ENCODE measurements at places on chromosomes 2 and 18.
A peak's percentile ranks its signal among the peaks of the same experiment; 100 is the strongest.

DNA sequence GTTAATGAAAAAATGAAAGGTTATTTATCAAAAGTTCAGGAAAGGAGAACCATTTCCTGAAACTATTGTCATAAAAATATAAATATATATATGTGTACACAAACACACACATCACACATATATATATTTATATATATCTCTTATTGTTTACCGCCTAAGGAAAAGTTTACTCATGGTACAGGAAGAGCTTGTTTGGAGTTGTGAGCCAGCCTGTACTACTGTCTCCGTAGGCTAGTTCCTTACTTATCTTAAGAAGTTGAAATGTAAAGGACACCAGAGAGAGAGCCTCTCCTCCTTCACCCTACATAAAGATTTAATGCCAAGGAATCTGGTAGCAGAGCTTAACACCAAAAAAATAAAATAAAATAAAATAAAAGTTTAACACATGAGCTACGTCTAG is 19.6 kb downstream of the DSC1 start:
- DNase-seq, result no peak

DNA sequence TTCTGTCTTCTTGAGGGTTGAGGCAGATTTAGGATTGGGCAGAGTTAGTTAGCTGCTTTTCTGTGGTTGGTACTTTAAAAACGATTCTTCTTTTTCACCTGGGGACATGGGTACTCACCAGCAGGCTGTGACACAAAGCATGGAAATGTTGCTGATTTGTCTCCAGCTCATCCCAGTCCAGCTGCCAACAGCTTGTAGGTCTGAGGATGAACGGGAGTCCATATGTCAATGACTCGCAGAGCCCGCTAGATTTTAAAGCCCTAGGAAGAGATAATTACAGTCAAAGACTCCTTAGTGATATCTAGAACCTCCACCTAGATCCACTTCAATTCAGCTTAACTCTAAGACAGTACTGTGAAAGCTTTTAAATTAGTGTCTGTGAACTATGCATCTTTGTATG is 20.8 kb downstream of the DOK1 start:
- peak; percentile 80 for DNase-seq

DNA sequence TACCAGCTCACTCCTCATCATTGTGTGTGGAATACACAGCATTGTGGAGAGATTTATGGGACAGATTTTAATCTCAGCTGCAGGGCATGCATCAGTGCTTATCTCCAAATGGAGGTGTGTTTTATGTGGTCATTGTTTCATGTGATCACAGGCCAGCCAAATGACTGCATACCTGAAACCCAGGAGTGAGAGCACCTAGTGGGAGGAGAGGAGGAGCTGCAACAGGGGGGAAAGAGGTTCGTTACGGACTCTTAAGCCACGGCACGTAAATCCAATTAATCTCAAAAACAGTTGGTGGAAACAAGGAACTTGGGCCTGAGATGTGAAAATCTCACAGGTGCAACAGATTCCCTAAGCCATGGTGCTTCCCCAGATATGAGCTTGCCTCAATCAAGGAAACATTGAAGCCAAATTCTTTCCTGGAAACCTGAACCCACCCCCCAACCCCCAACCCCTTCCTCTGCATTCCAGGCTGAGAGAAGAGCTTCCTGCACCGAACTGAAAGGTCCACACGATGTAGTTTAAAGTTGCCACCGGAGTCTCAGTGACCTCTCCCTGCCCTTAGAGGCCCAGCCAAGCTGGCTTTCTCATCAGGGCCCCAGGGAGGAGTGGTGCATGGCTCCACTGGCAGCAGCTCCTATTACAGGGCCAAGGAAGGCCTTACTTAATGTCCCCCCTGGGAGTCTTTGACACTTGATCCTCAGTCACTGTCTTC is 167.4 kb downstream of the C1D start:
- peak; percentile 30 for DNase-seq

GRCh38 chr18:55781481-55781957 is 193.5 kb upstream of the TCF4 start:
- peak; percentile 60 for DNase-seq

- no peak for DNase-seq
Observed at GRCh38 chr2:38158378-38159118, 82.6 kb upstream of the CYP1B1 start.

DNA sequence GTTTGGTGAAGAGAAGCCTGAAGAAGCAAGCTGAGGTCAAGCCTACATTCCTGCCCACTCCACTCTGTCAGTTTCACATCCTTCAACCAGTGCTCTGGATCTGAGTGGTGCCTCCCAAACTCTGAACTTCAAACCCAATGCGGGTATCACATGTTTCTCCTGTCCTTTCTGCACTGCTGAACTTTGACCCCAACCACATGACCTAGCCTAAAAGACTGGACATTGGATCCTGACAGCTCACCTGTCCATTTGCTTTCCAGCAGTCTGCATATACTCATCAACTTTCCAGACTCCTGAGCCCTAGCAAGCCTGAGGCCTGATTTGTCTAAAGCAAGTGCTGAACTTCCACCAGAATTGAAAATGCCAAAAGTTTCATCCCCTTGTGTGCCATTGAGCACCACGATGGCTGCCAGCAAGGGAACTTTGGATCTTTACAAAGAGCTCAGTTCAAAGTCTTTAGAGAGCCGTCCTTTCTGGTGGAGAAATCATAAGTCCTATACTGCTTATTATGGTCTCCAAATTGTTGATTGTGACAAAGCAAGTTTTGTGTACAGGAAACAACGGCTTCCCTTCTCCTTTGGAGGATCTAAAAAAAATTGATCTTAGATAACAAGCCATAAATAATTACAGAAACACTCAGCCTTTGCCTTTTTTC is 37.6 kb upstream of the ITGA6 start:
- DNase-seq, result no peak

- no peak for DNase-seq
Observed at GRCh38 chr2:74499267-74499939, at the start of gene LBX2. TSS of gene LBX2 (minus strand) at chr2:74499603. CDS start at chr2:74499537, 66 bp downstream.

- DNase-seq, result no peak
Observed at GRCh38 chr2:208819190-208819589, 412.6 kb downstream of the PTH2R start.

DNA sequence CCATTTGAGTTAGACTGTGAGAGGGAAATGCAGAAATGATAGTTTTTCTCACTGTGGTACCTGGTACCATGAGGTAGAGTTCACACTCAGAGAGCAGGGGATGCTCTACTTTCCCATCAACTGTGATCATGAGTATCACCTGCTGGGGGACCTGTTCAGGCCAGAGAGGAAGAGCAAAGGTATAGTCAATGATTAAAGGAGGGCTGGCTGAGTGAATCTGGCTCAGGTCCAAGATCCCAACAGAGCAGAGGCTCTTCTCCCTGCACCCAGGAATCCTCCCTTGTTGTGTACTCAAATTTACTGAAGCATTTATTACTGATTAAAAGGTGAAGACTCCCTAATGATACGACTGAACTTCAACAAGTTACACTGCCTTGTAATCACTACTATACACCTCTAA is 104.6 kb upstream of the CHRNA1 start:
- no peak for DNase-seq

GRCh38 chr2:105257981-105258380 is 16.4 kb downstream of the GPR45 start:
- DNase-seq, result no peak

DNA sequence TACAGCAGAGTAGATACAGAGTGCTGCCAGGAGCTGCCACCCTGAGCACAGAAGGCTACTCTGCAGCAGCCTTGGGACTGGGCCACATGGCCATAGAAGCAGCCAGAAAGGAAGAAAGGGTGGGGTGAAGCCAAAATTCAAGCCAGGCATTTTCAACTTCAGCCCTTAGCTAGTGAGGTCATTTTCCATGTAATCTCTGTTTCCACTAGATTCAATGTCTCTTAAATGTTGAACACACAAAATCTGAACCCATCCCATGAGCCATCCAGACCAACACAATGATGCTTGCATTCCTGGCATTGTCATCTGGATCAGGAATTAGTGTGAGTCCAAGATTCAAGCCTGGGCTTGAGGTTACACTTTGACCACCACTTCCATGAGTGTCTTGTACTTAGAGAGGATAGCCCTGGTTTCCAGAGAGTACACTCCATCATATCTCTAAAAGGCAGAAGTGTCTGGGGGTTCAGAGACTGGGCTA is 243.6 kb downstream of the OSR1 start:
- no peak for DNase-seq

DNA sequence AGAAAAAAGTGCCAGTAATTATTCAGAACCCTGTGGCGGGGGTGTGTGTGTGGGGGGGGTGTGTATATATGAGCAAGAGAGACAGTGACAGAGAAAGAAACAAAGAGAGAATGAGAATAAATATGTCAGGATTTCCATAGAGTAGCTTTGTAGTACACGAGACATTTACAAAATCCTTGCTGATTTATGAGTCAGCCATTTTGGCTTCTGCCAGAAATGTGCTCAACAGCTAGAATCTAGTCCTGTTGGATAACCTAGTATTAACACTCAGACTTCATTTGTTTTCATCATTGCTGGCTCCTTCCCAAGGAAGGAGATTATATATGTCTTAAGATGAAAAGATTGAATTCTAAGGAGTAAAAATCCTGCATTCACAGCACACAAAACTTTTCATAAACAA is 140.5 kb upstream of the HNRNPA3 start:
- peak; percentile 6 for DNase-seq

DNA sequence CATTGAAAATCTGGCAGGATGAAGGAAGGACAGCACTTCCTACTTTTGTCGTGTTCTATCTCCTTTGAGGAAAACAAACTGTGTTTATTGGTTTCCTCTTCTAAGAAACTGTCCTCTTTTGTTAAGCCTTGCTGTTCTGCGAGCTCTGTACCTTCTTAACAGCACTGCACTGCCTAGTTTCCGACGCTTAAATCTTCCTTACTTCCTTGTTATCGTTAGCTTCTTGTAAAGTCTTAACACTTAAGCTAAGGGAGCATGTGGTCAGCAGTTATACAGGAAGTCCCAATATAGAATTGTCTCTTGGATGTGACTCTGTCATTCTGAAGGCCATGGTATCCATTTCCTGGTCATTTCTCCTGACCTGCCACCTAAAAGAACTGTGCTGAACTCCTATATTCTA is 552.8 kb upstream of the NRP2 start:
- DNase-seq, result no peak

DNA sequence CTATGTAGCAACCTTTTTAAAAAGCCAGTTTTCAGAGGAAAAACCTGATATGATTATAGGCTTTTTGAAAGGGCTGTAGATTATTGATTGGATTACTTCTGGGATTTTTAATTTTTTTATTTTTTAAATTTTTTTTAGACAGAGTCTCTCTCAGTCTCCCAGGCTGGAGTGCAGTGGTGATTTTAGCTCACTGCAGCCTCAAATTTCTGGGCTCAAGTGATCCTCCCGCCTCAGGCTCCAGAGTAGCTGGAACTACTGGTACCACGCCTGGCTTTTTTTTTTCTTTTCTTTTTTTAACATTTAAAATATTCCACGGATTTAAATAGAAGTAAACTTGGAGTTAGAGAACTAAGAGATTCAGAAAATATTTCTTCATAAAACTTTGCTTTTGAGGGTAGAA is 1.2 kb downstream of the MRPL19 start:
- DNase-seq, result no peak

GRCh38 chr2:232744963-232745362 is 31.4 kb downstream of the KCNJ13 start:
- no peak for DNase-seq

GRCh38 chr2:52776571-52776970 is 991.0 kb upstream of the CHAC2 start:
- no peak for DNase-seq

GRCh38 chr2:241983571-241984270 is 114.2 kb downstream of the RTP5 start:
- DNase-seq, result no peak

DNA sequence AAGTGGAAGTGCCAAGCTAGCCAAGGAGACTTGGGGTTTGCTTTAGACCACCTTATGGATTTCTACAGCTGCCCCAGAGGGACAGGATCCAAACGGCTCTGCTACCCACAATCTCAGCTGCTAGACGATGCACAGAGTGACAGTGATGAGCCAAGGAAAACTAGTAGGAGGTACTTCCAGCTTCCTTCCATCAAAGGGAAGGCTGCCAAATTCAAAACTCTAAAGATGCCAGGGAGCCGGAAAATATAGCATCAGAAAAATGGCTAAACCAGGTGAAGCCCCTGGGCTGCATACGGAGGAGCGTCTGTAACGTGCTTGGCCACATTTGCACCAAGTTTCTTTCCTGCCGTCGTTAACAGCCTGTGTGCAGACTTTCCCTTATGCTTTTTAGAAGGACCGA is 245.5 kb upstream of the ZNF521 start:
- DNase-seq, result no peak

- DNase-seq, result no peak
Observed at GRCh38 chr18:50869150-50869549, 9.8 kb upstream of the ME2 start.

DNA sequence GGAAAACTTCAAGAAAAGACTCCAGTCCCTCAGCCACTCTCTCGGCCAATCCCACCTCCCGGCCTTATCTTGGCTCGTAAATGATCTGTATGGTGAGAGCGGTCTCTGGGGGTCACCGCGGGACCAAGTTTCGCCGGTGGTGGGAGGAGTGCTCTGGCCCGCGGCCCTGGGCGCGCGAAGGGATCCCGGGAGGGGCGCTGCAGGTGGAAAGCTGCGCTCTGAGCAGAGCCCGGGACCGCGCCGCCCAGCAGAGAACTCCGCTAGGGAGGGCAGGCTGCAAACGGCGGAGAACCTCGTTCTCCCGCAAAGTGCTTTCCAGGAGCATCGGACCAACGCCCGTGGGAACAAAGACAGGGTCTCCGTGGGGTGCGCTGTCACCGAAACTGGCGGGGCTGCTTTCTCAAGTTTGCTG is 622 bp downstream of the LRP2 start:
- no peak for DNase-seq

GRCh38 chr2:42136782-42137124 is 32.4 kb upstream of the EML4 start:
- no peak for DNase-seq

- DNase-seq, result no peak
Observed at GRCh38 chr2:128490881-128491691, 172.4 kb upstream of the HS6ST1 start.

- no peak for DNase-seq
Observed at GRCh38 chr2:33457556-33458247, 18.7 kb upstream of the RASGRP3 start.

GRCh38 chr18:25650201-25650941 is 298.4 kb upstream of the ZNF521 start:
- no peak for DNase-seq

GRCh38 chr18:35880788-35881455 is 91.6 kb upstream of the RMP24 start:
- DNase-seq, result no peak

GRCh38 chr2:222038067-222038802 is 260.6 kb downstream of the PAX3 start:
- peak; percentile 9 for DNase-seq
